OCI-LY7 (cell line): ENCODE measurements at places on chromosomes 5 and 9. TPM values are rescaled to one million over a fixed set of nuclear protein-coding genes. Genes with fewer than 3 reads are reported as not detected.
A peak's percentile ranks its signal among the peaks of the same experiment; 100 is the strongest.

The RNF208 gene
- 4.4 and 5.5 TPM in 2 replicates for total RNA-seq

The CCDC180 gene
- total RNA-seq, result 1.2 and 1.8 TPM in 2 replicates

The MRPL22 gene
- total RNA-seq, result 91.8 and 94.4 TPM in 2 replicates

The CATSPER3 gene
- total RNA-seq, result 0.61 and 1.0 TPM in 2 replicates

The SHISAL2B gene
- total RNA-seq, result not detected in 2 replicates

The F2RL1 gene
- not detected in 2 replicates for total RNA-seq

The PCDHGA4 gene
- total RNA-seq, result 1.8 and 1.9 TPM in 2 replicates

The FAM81B gene
- not detected in 2 replicates for total RNA-seq

The SPINK5 gene
- total RNA-seq, result not detected in 2 replicates

DNA sequence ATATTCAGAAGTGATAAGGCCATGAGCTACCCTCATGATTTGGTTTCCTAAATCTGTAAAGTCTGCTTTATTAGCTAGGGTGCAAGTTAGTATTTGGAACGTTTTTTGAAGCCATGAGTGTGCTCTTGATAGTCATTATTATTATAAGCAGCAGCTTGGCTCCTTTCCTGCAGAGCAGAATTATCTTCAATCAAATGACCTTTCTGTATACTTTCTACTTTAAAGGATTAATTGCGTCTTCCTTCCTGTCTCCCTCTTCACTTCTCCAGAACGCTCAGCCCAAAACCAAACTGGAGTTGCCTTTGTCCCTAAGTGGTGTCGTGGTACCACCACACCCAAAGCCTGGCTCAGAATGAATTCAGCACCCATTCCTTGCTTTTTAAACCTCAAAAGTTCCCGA lies 211.3 kb downstream of the ARHGAP26 start:
- no peak for DNase-seq

- DNase-seq, result peak; percentile 25
Measured at GRCh38 chr5:115907177-115907576, 55.1 kb upstream of the LVRN start.

- no peak for DNase-seq
Measured at GRCh38 chr9:94157050-94157801, 73.0 kb downstream of the PTPDC1 start.

DNA sequence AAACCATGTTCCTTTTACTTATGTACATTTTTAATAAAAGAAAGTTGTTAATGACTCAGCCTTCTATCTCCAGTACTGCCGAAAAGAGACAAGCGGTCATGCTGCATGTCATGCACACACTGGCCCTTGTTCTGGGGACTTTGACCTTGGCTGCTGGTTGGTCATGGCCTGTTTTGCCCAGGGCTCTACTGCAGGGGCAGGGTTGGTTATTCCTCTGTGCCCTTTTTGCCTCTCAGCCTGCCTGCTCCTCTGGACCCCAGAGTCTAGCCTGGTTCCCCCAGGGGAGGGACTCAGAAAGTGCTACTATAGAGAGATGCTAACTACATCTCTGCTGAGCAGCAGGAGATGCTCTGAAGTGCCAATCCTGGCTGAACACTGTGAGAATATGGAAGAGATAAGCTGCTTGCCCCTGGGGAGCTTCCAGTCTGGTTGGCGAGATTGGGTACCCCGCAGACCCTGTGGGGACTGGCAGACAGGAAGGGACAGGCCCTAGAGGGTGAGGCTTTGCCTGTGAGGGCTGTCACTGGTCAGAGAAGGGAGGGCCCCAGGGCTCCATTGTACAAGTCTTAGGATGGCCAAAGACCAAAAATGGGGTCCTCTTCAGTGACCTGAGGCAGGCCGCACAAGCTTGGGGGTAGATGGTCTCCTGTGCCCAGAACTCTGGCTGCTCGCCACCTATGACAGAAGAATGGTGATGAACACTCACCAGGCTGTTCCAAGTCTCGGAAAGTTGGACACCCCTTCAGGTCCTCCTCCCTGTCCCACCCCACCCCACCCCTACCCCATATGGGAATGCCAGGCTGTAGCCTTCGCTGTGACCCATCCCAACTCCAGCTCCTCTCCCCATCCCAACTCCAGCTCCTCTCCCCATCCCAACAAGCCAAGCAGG lies 14.3 kb downstream of the IRF1 start:
- DNase-seq, result no peak

DNA sequence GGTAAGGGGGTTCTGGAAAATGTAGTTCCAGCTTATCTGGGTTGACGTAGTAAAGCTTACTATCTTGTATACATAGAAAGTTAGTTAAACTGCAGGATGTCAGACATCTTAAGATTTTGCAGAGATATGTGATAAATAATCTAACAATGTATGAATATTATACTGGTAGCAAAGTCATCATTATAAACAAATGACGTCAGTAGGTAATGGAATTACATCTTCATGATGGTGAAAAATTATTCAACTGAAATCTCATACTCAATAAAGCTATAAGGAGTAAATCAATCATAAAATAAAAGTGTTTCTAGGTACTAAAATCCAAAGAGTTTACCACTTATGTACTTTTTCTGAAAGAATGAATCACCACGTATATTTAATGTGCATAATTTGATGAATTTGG lies 217.3 kb upstream of the CDH10 start:
- no peak for DNase-seq

- no peak for DNase-seq
Measured at GRCh38 chr5:103293099-103293498, 34.5 kb downstream of the MACIR start.

DNA sequence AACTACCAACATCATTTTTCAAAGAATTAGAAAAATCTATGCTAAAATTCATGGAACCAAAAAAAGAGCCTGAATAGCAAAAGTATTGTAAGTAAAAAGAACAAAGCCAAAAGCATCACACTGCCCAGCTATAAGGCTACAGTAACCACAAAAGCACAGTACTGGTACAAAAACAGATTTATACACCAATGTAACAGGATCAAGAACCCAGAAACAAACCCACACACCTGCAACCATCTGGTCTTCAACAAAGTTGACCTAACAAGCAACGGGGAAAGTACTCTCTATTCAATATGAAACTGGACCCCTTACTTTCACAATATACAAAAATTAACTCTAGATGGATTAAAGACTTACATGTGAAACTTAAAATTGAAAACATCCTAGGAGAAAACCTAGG lies 94.2 kb upstream of the TARS1 start:
- peak; percentile 37 for DNase-seq

GRCh38 chr5:154131817-154132216 lies 58.7 kb upstream of the GALNT10 start:
- no peak for DNase-seq

GRCh38 chr9:32394381-32395049 lies 10.1 kb downstream of the ACO1 start:
- DNase-seq, result no peak

DNA sequence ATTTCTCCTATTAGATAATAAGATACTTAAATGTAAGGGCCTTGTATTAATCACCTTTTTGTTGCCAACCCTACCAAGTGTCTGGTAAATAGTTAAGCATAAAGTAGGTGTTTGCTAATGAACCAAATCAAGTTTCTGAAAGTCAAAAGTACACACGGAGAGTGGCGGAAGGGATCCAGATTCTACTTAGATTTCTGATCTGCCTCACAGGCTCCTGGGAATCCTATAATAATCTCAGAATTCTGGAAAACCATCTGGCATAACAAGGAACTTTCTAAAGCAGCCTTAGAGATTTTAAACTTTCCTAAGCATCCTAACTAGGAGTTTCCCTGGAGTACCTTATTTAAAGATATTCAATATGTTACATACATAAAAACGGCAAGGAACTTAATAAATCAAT lies 363.2 kb upstream of the SMC2 start:
- DNase-seq, result no peak

DNA sequence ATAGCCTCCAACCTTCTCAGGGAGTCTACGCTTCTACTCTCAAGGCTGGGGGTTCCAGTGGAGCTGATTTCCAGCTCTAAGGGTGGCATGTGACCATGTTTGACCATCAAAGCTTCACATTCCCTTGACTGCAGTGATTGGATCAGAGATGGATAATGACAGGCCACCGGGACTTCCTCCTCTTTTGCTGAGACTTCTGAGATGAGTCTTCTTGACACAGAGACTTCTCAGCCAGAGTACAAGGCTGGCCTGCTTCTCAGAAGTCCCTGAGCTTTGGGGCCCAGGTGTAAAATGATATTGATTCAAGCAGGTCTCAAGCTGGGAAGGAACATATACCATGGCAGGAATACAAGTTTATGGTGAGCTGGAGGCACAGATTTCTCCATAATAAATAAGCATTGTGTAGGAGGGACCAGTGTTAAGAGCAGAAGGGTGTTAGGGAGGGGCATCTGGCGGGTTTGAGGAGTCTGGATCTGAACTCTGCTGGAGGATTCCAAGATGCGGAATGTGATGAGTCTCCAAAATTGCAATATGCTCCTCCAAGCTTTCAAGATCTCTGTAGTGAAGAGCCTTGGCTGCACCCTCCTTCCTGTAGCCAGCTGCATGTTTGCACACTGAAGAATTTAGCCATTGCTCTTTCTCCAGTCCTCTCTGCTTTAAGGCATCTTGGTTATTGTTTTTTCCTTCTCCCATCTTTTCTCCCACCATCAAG lies 41.7 kb upstream of the HSD17B4 start:
- DNase-seq, result no peak

DNA sequence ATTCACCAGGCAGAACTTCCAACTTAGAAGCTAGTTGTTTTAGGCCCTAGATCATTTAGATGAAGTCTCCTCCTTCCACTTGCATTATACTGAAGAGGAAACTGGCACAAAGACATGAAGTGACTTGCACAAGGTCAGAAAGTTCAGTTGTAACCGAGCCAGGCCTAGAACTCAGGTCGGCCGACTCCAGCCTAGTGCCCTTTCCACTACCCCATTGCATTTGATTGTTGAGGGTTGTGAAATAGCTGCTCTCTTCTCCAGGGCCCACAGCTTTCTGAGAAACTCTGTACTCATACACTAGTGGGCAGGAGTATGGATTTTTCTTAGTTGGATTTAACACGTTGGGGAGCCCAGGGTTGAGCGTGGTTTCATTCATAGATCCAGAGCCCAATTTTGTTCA lies 5.6 kb downstream of the ZNF462 start:
- no peak for DNase-seq

DNA sequence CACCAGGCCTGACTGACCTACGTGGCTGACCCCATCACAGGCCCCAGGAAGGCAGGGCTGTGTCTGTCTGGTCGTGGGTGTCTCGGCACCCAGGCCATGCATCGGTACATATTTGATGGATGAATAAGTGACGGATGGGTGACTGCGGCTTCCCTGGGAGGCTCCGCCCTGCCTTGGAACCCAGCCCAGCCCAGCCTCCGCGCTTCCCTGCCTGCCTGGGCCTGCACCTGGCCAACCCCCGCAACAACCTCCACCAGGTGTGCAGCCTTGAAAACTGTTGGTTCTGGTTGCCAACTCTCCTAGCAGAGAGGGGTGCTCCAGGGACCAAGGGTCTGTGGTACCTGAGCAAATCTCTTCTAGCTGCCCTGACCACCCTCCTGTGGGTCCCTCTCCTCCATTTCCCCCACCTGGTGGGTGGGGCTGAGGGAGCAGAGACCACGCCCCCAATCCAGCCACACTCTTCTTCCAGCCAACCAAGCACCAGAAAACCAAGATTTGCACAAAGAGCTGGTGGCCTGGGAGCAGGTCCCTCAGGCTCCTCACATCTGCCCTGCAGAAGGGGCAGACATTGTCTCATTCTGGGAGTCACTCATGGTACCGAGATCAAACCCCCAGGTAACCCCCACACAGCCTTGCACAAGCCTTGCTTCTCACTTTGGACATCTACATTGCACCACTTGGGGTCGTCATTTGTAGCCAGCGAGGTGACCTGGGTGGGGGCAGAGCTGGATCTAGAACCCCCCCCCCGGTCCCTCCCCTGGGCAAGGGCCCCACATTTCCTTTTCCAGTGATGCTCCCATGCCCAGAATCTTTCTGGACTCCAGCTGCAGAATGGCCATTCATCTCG lies 100.6 kb upstream of the IER5L start:
- DNase-seq, result peak; percentile 43

GRCh38 chr5:80761176-80761575 lies 106.4 kb upstream of the DHFR start:
- DNase-seq, result no peak

DNA sequence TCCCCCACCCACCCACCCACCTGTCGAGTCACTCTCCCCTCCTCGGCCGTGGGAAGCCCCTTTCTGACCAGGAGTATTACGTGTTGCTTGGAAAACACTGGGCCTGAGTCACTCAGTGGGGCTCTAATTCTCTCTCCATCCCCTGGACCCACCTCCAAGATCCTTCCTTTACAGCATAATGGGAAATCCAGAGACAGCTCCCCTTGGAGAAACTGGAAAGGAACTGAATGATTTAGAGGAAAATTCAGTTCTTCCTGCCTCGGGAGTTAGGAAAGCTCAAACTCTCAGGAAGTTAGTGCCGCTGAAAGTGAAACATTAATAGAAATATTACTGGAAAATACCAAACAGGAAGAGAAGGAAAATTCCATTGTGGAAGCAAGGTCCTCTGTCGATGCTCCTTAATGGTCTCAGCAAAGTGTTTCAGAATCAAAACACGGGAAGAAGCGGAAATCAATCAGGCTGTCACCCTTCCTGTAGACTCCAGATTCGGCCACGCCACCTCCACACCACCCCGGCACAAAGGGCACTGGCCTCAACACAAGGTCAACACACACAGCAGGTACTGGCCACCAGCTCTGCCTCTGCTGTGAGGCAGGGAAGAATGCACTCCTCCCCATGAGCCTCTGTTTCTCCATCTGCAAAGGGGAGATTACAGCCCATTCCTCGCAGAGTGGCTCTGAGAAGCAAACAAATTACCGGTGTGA lies 9.6 kb downstream of the SHB start:
- no peak for DNase-seq

GRCh38 chr5:34474573-34475021 lies 181.5 kb upstream of the RAI14 start:
- DNase-seq, result peak; percentile 49
